ENCODE measurements at places on chromosomes 5 and 9.

GRCh38 chr5:54443270-54443669 lies 12.2 kb upstream of the HSPB3 start:
- DNase-seq, result no peak

DNA sequence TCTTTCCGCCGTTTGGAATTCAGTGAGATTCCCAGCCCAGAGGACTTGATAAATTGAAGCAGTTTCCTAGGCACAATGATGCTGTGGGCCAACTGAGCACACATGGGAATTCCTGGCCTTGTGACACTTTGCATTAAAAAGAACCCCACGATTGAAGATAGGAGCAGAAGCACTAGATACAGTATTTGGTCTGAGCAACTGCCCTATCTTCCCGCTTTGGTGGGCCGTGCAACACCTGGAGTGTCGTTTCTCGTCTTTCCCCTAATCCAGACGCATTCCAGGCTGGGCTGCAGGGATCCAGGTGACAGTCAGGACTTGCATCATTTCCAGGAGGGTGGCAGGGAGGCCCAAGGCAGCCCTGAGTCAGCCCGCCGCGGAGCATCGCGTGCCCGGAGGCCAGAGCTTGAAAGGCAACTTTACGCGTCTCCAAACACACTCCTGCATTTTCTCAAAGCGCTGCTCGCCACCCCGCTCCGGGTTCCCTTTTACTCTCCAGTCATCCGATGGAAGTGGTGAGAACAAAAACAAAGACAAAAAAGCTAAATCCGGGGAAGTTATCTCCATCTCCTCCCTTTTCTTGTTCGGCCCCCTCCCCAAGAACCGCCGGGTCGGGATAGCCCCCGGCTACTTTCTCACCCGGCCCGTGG lies 753 bp upstream of the STC2 start:
- no peak for DNase-seq

- no peak for DNase-seq
These were observed 3.5 kb downstream of the ALDH7A1 start for GRCh38 chr5:126591549-126591948.

- no peak for DNase-seq
These were observed 29.1 kb upstream of the IRX2 start for GRCh38 chr5:2780421-2781171.

DNA sequence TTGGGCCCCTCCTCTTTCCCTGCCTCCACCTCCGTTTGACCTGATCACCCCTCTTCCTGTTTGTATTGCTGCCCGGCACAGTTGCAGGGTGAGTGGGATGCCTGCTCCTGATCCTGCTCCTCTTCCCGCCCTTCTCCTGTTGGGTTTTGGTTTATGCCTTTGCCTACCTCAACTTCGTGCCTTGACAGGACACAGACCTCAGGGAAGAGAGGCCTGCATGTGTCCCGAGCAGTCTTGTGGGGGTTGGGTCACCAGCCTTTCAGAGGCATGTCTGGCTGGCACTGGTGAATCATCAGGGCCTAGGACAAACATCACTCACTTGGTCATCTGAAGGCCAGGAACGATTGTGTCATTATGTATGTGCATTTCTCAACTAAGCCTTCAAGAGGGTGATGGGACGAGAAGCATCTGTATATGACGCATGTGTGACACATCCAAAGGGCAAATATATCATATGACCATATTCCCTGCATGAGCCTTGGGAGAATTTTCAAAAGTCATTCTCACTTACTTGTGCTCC lies 56.9 kb downstream of the NPR3 start:
- no peak for DNase-seq

GRCh38 chr9:116737152-116737546 lies 50.0 kb downstream of the TRIM32 start:
- peak; percentile 52 for DNase-seq

- DNase-seq, result no peak
These were observed 9.1 kb downstream of the BRD3 start for GRCh38 chr9:134058716-134059115.

- no peak for DNase-seq
These were observed 244.2 kb downstream of the FOXD4L6 start for GRCh38 chr9:40884072-40884901.

GRCh38 chr5:151592855-151593408 lies 1.8 kb upstream of the FAT2 start:
- DNase-seq, result no peak

GRCh38 chr5:149333711-149334443 lies 11.4 kb upstream of the GRPEL2 start:
- DNase-seq, result no peak

GRCh38 chr9:69175486-69175885 lies 1.4 kb downstream of the TJP2 start:
- DNase-seq, result no peak

DNA sequence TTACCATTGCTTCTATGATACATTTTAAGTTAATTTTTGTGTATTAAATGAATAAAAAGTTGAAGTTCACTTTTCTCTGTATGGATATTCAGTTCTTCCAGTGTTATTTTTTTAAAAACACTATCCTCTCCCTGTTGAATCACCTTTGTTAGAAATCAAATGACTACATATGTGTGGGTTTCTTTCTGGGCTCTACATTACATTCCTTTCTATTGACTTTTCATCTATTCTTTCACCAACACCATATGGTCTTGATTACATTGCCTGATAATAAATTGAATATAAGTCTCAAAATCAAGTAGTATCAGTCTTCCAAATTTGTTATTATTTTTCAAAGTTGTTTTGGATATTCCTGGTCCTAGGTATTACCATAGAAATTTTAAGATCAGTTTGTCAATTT lies 7.3 kb upstream of the RASEF start:
- no peak for DNase-seq

DNA sequence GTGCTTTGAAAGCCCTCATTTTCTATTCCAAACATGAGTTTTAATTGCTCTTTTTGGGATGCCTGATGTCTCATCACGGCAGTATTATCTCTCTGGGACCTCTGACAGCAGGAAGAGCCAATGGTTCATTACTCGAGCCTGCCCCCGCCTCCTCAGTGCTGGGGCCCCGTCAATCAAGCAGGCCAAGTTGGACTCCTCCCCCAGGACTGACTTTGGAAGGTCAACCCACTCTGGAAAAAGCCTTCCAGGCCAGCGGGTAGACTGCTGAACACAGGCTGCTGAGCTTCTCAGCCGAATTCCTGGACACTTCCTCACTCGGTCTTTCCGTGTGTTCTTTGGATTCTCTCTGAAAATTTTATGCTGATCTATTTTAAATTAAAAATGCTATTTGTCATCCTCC lies 9.5 kb upstream of the BARHL1 start:
- no peak for DNase-seq

DNA sequence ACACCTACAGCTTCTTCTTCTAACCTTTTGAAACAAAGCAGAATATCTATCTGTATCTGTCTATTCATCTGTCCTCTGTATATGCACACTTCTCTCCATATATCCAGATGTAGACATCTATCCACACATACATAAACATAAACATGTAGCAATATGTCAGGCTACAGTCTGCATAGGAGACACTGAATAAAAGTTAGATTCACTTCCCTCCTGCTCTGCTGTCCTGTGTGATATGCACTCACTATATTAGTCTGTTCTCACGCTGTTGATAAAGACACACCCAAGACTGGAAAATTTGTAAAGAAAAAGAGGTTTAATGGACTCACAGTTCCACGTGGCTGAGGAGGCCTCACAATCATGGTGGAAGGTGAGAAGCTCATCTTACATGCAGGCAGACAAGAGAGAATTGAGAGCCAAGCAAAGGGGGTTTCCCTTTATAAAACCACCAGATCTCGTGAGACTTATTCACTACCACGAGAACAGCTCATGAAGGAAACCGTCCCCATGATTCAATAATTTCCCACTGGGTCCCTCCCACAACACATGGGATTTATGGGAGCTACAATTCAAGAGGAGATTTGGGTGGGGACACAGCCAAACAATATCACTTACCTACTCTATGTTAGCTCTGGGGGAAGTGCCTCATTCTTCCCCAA lies 24.1 kb downstream of the RANBP3L start:
- DNase-seq, result no peak

DNA sequence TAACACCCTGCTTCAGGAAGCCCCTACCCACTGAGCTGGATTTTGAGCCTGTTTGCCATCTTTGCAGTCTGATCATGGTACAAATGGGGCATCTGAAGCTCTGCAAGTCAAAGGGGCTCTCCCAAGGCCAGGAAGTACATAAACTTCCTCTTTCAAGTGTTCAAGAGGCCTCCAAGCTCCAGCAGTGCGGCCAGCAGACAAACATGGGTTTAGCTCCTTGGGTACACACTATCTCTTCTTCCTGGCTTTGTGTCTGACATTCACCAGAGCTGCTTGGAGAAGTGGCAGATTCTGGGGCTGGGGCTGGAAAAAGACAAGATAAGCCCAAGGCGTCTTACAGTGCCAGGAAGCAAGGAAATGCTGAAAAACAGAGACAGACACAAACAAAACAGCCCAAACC lies 34.1 kb downstream of the LAMC3 start:
- no peak for DNase-seq

DNA sequence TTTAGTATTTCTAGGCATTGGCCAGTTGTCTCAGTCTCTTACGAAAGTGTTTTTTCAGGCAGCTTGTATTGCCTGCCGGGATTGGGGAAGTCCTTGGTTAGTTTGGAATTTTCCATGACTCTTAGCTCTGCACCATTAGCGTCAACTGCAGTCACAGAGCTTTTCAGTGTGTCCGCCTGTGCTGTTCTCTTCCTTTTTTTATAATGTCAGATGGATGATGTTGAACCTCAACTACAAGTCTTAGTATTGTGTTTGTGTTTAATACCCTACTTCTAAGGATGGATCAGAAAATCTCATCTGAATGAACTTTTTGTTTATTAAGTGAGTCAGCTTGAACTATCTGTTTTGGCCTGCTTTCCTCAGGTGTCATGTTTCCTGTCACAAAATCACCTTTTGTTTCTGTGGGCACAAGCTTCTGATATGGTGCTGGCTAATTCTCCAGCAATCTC lies 33.1 kb downstream of the ATP6V0E1 start:
- no peak for DNase-seq

DNA sequence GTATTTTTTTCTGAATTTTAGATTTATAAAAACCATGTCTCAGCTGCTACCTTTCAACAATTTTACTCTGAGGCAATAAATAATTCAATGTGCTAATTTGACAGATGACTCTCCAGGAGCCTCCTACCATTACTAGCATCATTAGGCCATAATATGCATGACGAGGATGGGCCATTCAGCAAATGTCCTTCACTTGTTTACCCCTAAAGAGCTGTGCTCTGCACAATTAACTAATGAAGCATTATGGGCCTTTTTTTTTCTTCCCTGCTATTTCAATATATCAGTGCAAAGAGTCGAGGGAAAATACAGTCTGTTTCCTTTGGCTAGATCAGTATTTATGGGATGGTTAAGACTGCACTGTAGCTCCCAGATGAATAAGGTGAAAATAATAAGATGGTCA lies 627.2 kb downstream of the ISL1 start:
- peak; percentile 66 for DNase-seq

- no peak for DNase-seq
These were observed 25.1 kb downstream of the BARX1 start for GRCh38 chr9:93930070-93930469.

DNA sequence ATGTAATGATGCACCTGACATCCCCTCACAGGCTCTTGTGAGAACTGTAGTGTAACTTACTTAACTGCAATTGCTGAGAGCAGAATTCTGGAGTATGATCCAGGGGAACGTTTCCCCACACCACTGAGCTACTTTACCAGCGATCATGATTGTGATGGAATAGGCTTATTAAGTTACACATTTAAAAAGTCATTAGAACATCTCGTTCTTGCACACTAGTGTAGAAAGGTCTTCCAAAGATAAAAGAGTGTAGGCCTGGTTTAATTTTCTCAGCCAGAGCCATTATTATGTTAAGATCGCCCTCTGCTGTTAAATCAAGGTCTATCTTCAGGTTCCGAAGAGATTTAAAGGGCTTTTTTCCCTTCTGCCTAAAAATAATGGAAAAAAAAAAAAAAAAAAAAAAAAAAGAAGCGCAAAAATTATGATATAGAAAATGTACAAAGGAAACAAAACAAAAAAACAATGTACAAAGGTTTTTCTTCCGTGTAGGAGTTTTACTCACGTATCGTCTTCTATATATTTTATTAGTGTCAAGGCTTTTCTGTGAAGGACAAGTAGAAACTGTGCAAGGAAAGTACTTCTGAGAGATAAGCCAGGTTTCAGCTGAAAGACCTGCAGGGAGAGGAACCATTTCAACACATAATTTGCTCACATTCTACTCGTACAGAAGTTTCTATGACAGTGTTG lies 18.6 kb upstream of the MOB3B start:
- no peak for DNase-seq

DNA sequence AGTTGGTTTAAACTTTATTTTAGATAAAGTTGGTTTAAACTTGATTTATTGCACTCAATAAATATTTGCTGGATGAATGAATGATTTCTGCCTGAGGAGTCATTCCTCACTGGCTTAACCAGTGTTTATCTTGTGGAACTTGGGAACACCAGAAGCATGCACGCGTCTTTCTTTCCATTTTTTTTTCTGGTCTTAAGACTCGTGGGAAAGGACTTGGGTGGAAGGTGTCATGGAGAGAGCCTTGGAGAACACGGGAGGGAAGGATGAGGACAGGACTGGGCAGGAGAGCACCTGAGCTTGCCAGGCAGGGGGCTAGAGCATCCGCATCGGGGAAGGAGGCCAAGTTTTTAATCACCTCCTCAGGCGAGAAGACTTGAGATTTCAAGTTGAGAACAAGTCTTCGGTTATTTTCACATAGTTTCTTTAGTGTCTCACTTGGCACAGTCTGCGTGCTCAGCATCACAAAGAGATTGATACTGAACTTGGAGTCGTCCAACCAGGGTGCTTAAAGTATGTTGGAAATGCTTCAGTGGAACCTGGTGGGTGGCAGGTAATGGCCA lies 144.2 kb downstream of the PDZD2 start:
- no peak for DNase-seq

GRCh38 chr5:41621420-41621819 lies 111.0 kb upstream of the PLCXD3 start:
- DNase-seq, result no peak

DNA sequence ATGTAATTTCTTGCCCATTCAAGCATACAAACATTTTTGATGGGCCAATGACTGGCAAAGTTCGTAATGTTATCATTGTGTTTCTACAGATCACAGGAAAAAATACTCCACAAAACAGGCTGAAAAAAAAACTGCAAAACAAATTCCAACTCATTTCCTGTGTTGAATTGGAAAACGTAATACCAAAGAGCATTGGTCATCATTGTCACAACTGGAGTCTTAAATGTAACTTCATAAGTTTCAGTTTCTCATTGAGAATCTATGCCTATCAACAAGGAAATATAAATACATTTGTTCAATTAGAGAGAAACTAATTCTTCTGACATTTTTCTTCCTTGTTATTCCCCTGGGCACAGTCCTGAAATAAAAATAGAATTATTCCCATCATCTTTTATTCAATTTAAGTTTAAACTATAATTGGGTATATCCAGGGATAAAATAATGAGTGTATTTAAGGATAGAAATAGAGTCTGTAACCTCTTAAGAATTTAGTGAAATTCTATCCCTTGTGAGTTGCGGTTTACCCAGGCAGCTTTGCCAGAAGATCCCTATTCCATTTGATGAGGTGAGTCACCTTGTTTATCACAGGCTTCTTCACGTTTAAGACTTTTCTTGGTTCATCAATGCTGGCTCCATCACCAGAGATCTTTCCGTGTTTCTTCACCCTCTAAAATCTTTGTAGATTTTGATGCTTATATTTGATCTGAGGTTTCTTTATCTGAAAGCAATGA lies 112.7 kb upstream of the ITGA1 start:
- no peak for DNase-seq

- DNase-seq, result no peak
These were observed 16.1 kb upstream of the ZNF462 start for GRCh38 chr9:106846857-106847256.

- DNase-seq, result no peak
These were observed 35.9 kb downstream of the TENT4A start for GRCh38 chr5:6749026-6749716.
